ENCODE measurements at places on chromosomes 7 and 10.

DNA sequence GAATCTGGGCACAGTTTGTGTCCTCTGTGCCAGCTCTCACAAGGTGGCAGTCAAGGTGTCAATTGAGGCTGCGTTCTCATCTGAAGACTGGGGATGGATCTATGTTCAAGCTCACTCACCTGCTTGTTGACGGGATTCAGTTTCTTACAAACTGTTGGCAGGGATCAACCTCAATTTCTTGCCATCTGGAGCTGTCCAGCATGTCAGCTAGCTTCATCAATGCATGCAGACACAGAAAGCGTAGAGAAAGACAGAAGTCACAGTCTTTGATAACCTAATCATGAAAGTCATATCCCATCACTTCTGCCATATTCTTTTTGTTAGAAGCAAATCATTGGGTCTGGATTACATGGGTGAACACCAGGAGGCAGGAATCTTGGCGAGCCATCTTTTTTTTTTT lies 32.0 kb upstream of the WAPL start:
- DNase-seq: no peak

DNA sequence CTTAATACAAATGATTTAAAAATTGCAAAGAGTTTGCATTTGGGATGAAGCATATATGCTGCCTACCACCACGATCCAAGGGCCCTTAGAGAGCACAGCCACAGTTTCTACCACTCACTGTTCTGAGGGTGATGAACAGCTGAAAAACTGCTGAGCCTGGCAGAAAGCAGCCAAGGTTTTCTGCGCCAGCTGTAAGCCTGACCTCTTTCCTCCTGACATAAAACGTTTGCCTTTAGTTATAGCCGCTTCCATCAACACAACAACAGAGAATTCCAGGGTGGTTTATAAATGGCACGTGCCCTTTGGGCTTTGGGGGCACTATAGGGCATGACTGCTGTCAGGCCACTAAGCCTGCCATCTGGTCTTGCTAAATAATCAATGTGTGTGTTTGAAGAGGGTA lies 222.8 kb downstream of the RELN start:
- DNase-seq: no peak

- DNase-seq: no peak
These were observed 146.4 kb downstream of the ZNF248 start for GRCh38 chr10:37710831-37711616.

DNA sequence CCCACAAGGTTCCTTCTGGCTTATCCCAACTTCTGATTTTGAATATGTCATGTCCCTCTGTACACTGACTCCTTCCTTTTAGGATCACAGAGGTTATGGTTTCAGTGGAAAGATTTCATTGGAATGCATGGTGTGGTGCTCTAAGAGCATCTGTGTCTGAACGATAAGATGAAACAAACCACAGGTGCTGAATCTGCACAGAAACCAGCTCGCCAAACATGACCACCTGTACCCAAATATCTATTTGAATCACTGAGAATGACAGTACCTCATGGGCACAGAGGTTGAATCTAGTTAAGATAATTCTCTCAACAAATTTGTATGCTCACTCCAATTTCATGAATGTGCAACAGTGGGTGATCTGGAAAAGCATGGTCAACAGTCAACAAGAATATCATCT lies 105.3 kb downstream of the DGKI start:
- no peak for DNase-seq

DNA sequence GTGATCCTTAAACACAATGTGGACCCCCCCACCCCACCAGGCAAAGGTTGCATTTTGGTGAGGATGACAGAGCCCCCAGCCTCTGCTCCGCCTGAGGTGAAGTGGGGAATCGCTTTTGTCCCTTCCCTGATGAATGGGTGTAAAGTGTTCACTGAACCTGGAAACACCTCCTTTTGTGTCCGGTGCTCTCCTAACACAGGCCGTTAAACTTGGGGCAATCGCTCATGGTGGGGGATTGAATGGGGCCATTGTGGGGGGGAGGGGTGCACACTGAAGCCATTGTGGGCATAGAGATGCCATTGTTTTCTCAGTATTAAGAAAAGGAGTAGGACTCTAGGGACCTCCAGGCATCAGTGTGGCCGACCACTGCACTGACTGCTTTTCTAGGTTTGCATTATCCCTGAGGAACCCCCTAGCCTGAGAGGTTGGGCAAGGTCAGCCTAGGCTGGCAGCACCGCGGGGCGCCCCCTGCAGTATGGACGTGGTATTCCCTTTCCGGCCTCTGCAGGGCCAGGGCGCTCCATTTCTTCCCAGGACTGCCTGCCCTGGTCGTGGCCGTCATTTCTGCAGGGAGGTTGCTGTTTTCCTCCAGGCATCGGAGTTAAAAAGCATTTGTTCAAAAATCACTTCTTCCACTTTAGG lies 158.3 kb downstream of the TCF7L2 start:
- no peak for DNase-seq

DNA sequence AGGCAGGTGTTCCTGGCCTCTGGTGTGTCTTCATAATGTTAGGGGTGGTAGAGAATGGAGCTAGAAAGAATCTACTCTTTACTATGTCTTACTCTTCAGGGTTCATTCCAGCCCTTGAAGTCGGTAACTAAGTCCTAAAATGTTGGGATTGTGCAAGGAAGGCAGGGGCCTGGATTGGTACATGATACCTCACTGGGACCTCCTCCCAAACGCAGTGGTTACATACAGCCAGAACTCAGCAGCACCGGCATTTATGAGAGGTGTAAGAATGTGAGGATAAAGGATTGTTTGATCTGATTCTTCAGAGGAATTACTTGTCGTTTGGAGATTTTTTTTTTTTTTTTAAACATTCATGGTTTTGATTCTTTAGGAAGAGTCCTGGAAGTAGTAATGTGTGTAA lies 6.9 kb downstream of the COMTD1 start:
- no peak for DNase-seq

GRCh38 chr7:127781081-127781480 lies 129.1 kb downstream of the SND1 start:
- DNase-seq: no peak

Measured in CD8-positive, alpha-beta memory T cell (primary cell).